ENCODE measurements at places on chromosomes 3 and 15.
A peak's percentile ranks its signal among the peaks of the same experiment; 100 is the strongest.

DNA sequence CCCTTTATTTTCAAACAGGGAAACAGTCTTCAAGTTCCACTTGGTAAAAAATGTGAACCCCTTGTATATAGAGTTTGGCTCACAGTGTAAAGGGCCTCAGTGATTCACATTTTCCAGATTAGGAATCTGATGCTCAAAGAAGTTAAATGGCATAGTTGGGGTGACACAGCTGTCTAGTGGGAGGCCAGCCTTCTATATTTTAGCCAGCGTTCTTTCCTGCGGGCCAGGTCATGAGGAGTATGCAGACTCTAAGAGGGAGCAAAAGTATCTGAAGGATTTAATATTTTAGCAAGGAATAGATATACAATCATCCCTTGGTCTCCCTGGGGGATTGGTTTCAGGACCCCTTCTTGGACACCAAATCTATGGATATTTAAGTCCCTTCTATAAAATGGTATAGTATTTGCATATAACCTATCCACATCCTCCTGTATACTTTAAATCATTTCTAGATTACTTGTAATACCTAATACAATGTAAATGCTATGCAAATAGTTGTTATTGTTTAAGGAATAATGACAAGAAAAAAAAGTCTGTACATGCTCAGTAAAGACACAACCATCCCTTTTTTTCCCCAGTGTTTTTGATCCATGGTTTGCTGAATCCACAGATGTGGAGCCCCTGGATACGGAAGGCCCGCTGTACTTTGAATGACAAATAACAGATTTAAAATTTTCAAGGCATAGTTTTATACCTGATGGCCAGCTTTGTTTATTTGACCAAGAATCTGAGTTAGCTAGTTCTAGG, 7.0 kb downstream of the B2M start:
- H3K4me1 ChIP-seq: peaks cover 83% of the 10 kb centered on the region
- no peaks in the 10 kb centered on the region for H3K27me3 ChIP-seq
- H3K27ac ChIP-seq: peak overlapping the region; percentile 100
- DNase-seq: no peak
- H3K36me3 ChIP-seq: peaks cover 86% of the 10 kb centered on the region

DNA sequence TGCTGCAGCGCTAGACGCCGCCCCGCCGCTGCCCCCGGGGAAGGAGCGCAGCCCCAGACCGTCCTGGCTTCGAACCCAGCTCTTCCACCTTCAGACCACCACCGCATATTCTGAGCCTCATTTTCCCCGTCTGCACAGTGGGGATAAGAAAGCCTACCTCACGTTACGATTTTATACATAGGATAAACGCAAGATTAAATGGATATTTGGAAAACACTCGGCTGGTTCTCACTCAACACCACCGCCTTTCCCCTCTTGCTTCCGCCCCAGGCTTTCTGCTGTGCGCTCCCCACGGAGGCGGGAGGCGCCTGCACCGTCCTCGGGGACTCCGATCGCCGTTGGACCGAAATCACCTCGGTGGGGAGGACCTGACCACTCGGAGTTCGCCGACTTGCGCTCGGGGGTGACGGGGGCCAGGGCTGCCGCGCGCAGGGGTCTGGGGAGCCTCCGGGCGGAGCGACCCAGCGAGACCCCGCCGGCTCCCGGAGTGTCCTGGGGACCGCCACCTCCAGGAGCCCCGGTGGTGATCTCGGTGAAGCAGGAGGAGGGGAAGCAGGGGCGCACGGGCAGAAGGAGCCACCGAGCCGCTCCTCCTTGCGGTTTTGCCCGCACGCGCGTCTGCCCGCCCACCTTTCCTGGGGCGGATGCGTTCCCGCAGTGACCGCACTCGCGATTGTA, 4.0 kb downstream of the FBXL22 start:
- peaks cover 24% of the 10 kb centered on the region for H3K4me1 ChIP-seq
- no peaks in the 10 kb centered on the region for H3K27me3 ChIP-seq
- peak overlapping the region; percentile 92 for H3K27ac ChIP-seq
- H3K4me3 ChIP-seq: peak overlapping the region; percentile 86

- no peaks in the 10 kb centered on the region for H3K36me3 ChIP-seq
- no peak overlapping the region for H3K27ac ChIP-seq
- H3K4me1 ChIP-seq: no peaks in the 10 kb centered on the region
Observed at GRCh38 chr15:99324082-99324620, 72.9 kb downstream of the LRRC28 start.

- no peak for DNase-seq
- H3K4me3 ChIP-seq: peak overlapping the region; percentile 94
Observed at GRCh38 chr3:197950677-197951061, 679 bp downstream of the RPL35A start.

- no peaks in the 10 kb centered on the region for H3K27me3 ChIP-seq
- DNase-seq: no peak
- H3K36me3 ChIP-seq: no peaks in the 10 kb centered on the region
- no peaks in the 10 kb centered on the region for H3K4me1 ChIP-seq
- H3K27ac ChIP-seq: no peak overlapping the region
Observed at GRCh38 chr15:88509964-88510363, 36.5 kb downstream of the DET1 start.

DNA sequence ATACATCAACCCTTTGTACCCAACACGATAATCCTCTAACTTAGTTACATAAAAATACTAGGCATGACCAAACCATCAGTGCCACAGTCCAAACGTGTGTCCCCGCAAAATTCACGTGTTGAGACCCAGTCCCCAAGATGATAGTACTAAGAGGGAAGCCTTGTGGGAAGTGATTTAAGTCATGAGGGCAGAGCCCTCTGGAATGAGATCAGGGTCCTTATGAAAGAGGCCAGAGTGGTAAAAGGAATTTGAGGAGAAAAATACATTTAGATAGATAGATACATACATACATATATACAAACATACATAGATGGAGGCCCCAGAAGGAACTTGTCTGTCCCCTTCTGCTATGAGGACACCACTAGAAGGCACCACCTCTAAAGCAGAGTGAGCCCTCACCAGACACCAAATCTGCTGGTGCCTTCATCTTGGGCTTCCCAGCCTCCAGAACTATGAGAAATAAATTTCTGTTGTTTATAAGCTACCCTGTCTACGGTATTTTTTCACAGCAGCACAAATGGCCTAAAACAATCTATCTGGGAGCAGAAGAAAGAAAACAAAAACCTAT, 8.0 kb downstream of the TBC1D2B start:
- no peak overlapping the region for H3K4me3 ChIP-seq
- H3K36me3 ChIP-seq: peaks cover 12% of the 10 kb centered on the region
- peak overlapping the region; percentile 97 for H3K27ac ChIP-seq
- H3K4me1 ChIP-seq: peaks cover 19% of the 10 kb centered on the region
- H3K27me3 ChIP-seq: no peaks in the 10 kb centered on the region
- no peak for DNase-seq

GRCh38 chr3:113753376-113753985, 6.6 kb downstream of the ATP6V1A start:
- peak overlapping the region; percentile 10 for H3K27ac ChIP-seq
- H3K36me3 ChIP-seq: no peaks in the 10 kb centered on the region
- no peak overlapping the region for H3K4me3 ChIP-seq
- no peak for DNase-seq
- no peaks in the 10 kb centered on the region for H3K27me3 ChIP-seq

GRCh38 chr3:132772252-132772651, 50.0 kb upstream of the NPHP3 start:
- H3K4me1 ChIP-seq: no peaks in the 10 kb centered on the region
- H3K27me3 ChIP-seq: peaks cover 47% of the 10 kb centered on the region
- H3K36me3 ChIP-seq: peaks cover 3% of the 10 kb centered on the region
- H3K4me3 ChIP-seq: no peak overlapping the region
- no peak overlapping the region for H3K27ac ChIP-seq

DNA sequence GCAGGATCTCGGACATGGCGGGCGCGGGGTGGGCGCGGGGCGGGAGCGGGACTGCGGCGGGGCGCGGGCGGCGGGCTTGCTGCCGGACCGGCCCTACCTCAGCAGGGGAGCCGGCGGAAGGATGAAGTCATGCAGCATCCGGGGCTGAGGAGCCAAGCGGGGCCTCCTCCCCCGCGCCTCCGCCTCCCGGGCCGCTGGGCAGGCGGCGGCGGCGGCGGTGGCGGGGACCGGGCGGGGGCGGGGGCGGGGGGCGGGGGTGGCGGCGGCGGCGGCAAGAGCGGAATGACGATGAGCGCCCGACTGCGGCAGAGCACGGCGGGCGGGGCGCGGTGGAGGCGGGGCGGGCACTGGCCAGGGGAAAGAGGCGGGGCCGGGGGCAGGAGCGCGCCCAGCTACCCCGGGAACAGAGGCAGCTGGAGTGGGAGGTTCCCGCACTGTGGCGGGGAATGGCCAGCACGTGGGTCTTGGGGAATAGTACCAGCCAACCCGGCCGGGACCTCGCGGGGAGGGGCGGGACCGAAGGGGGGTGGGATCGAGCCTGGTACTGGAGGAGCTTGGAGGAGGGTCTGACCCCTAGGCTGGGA, at the start of gene CAMK2N2:
TSS of gene CAMK2N2 (minus strand) at position 284 of the 584 bp plus-strand sequence. CDS start at position 16, 268 bp downstream.
- H3K36me3 ChIP-seq: peaks cover 11% of the 10 kb centered on the region
- H3K4me1 ChIP-seq: peaks cover 20% of the 10 kb centered on the region
- H3K27ac ChIP-seq: peak within 1 kb of the TSS; percentile 51
- peak within 1 kb of the TSS; percentile 75 for H3K4me3 ChIP-seq
- H3K27me3 ChIP-seq: no peaks in the 10 kb centered on the region
- DNase-seq: peak; percentile 36

DNA sequence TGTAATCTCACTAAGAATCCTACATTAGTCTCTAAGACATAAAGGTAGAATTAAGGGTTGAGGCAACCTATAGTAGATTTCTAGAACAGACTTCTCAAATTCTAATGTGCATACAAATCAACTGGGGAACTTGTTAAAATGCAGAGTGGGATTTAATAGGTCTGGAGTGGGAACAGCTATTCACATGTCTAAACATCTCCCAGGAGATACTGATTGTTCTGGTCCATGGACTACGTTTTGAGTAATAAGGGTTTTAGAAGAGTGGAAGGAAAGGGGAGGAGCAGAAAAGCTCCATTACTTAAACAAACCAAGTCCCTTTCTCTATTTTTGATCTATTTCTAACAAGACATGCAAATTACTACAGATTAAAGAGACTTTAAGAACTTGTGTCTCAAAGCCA, 524.8 kb downstream of the TUSC7 start:
- DNase-seq: no peak
- H3K4me3 ChIP-seq: no peak overlapping the region
- no peaks in the 10 kb centered on the region for H3K4me1 ChIP-seq
- no peak overlapping the region for H3K27ac ChIP-seq
- H3K36me3 ChIP-seq: no peaks in the 10 kb centered on the region
- H3K27me3 ChIP-seq: no peaks in the 10 kb centered on the region

DNA sequence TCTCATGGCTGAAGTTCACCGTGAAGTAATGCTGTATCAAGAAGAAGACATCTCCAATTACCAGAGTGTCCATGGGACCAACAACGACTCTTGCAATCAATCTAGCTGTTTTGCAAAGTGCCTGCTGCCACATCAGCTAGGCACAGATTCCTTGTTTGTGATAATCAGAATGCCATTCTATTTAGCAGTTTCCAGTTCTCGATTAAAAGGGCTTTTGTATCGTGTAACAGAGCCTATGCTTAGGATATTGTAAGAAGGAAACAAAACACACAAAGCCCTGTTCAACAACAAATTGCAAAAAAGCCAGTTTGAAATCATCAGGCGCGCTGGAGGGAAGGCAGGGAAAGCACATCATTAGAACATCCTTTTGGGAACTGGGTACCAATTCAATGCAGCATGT, 26.1 kb downstream of the RASGRF1 start:
- H3K4me1 ChIP-seq: no peaks in the 10 kb centered on the region
- H3K4me3 ChIP-seq: no peak overlapping the region
- no peaks in the 10 kb centered on the region for H3K36me3 ChIP-seq
- H3K27me3 ChIP-seq: peaks cover 29% of the 10 kb centered on the region
- no peak overlapping the region for H3K27ac ChIP-seq

- no peaks in the 10 kb centered on the region for H3K27me3 ChIP-seq
- no peak overlapping the region for H3K4me3 ChIP-seq
- peaks cover 51% of the 10 kb centered on the region for H3K4me1 ChIP-seq
- DNase-seq: no peak
Observed at GRCh38 chr3:50447290-50447840, 56.1 kb downstream of the CACNA2D2 start.

DNA sequence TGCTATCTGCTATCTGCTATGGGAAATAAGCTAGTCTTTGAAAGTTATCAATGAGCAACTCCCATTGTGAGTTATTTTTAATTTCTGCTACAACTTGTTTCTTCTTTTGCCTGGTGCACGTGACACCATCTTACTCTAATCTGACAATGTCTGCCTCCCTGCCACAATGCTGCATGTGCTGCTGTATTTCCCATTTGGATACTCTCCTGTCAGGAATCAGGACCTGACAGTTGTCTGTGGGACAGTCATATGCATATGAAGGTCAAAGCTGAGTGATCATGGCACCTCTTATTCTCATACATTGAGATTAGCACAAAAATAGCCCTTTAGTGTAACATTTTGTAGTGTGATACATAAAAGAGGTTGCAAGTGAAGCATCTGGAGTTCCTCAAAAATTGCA, 45.8 kb downstream of the HMG20A start:
- no peaks in the 10 kb centered on the region for H3K27me3 ChIP-seq
- no peak overlapping the region for H3K27ac ChIP-seq
- H3K4me1 ChIP-seq: no peaks in the 10 kb centered on the region
- no peak for DNase-seq
- H3K4me3 ChIP-seq: no peak overlapping the region

DNA sequence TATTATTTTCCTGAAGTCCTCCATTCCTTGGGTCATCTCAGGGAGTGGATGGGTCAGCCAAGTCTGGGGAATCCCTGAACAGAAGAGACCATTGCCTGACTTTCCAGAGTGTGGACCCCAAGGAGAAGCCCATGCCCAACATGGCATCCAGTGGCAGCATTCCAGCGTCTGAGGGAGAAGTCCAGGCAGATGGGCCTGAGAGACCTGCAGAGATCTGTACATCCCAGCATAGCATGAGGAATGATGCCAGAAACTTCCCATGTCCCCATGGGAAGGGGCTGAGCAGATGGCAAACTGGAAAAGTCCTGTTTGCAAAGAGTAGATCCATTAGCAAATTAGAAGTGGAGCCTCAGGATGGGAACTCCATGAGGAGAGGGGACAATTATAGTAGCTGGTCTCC, 17.6 kb upstream of the COLQ start:
- DNase-seq: no peak
- H3K4me3 ChIP-seq: no peak overlapping the region
- peaks cover 54% of the 10 kb centered on the region for H3K4me1 ChIP-seq
- H3K27ac ChIP-seq: peak overlapping the region; percentile 98
- no peaks in the 10 kb centered on the region for H3K27me3 ChIP-seq

DNA sequence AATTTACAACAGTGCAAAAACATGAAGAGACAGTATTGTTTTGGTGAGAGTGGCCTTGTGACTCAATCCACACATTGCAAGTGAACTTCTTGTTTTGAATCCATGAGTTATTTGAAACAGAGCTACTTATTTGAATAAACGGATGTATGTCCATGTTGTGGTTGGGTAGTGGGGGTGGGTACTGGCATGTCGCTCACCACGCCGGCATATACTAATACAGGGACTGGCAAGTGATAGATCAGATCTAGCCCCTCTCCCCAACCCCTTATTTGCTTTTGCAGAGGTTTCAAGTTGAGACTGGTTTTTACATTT, 83.8 kb downstream of the EDEM1 start:
- no peaks in the 10 kb centered on the region for H3K36me3 ChIP-seq
- DNase-seq: no peak
- no peak overlapping the region for H3K4me3 ChIP-seq
- no peak overlapping the region for H3K27ac ChIP-seq
- peaks cover 5% of the 10 kb centered on the region for H3K27me3 ChIP-seq
